ENCODE measurements at places on chromosomes 13 and 19. TPM values are rescaled to one million over a fixed set of nuclear protein-coding genes. Genes with fewer than 3 reads are reported as not detected.

- no peak for DNase-seq
Measured at GRCh38 chr13:74681891-74682290, 547.7 kb upstream of the KLF12 start.

MAN2B1 gene
- total RNA-seq, result 34.6 TPM

ZNF761 gene
- 15.7 TPM for total RNA-seq

- no peak for DNase-seq
Measured at GRCh38 chr19:28498404-28498976, 714.5 kb downstream of the UQCRFS1 start.

- DNase-seq, result peak; percentile 81
Measured at GRCh38 chr13:36275190-36276002, 22.2 kb downstream of the CCDC169 start.

- no peak for DNase-seq
Measured at GRCh38 chr19:54186934-54187381, 2.4 kb downstream of the MBOAT7 start.

- peak; percentile 84 for DNase-seq
Measured at GRCh38 chr19:18292810-18293641, 11.6 kb upstream of the JUND start.

MCEMP1 gene
- total RNA-seq, result not detected

DNA sequence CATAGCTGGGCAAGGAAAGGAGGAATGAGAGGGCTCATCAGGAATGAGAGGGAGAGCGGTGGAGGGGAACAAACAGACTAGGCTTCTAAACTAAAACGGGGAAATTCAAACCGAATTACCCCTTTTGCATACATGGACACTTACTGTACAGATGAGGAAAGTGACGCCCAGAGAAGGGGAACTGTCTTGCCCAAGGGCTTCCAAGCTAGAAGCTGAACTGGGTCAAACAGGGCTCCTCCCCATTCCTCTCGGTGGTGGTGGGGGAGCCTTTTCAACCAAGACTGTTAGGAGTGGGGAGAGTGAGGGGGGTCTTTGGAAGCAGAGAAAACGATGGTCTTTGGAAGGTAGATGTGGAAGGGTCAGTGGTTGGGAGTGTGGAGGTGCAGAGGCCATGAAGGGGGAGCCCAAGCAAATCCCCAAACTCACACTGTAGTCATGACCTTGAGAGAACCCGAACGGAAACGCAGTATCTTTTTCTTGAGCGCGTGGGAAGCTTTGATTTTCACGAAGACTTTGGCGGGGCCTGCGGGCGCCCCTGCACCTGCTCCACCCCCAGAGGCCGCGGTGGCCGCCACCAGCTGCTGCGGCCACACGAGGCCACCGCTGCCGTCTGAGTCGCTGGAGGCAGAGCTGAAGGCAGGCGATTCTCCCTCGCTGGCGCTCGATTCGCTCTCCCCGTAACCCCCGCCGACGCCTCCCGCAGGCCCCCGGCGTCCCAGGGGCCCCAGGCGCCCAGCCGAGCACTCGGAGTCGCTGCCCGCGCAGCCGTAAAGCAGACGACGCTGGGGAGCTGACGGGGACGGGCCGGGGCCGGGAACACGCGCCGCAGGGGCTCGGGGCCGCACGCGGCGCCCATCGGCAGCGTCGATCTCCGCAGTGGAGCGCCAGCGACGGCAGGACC is 12.3 kb upstream of the GNG8 start:
- no peak for DNase-seq

DNA sequence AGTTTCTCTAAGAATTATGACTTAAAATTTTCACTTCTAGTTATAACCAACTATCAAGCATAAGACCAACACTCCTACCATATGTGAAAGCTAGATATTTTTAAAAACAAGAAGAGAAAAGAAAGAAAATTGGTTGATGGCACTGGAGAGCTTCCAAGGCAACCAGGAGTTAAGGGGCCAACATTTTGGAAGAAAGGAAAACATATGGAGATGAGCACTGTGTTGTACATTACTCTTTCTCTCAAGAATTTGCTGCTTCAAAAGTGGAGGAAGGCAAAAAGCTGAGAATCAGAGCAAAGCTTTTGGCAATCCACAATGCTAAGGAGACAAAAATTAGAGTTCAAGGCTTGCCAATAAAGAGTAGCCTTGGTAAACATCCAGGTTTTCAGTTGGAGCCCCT is 446.2 kb downstream of the ITGBL1 start:
- no peak for DNase-seq

LILRB3 gene
- 0.71 TPM for total RNA-seq

FUT6 gene
- 2.0 TPM for total RNA-seq

DNA sequence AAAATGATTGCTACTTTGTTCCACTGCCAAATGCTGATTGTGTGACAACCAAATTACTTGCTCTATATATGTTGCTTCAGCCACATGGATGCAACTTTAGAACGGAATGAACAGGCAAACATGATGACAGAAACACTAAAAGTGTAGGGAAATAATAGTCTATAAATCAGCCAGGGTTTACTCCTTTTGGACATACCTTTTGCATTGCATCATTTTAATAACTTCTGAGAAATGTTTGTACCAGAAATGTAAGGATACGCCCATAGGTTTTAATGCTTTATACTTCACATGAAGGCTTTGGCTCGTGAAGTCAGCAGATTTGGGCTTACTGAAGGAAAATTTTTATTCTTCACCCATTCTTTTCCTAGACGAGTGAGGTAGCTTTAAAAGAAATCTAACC is 141.0 kb downstream of the POSTN start:
- no peak for DNase-seq

BRCA2 gene
- total RNA-seq, result 22.9 TPM

SULT2A1 gene
- total RNA-seq, result not detected

GRCh38 chr19:24054044-24054935 is 32.7 kb upstream of the ZNF254 start:
- DNase-seq, result no peak

FAM216B gene
- not detected for total RNA-seq

GRCh38 chr19:48588670-48589401 is 17.7 kb upstream of the SPACA4 start:
- peak; percentile 89 for DNase-seq

DNA sequence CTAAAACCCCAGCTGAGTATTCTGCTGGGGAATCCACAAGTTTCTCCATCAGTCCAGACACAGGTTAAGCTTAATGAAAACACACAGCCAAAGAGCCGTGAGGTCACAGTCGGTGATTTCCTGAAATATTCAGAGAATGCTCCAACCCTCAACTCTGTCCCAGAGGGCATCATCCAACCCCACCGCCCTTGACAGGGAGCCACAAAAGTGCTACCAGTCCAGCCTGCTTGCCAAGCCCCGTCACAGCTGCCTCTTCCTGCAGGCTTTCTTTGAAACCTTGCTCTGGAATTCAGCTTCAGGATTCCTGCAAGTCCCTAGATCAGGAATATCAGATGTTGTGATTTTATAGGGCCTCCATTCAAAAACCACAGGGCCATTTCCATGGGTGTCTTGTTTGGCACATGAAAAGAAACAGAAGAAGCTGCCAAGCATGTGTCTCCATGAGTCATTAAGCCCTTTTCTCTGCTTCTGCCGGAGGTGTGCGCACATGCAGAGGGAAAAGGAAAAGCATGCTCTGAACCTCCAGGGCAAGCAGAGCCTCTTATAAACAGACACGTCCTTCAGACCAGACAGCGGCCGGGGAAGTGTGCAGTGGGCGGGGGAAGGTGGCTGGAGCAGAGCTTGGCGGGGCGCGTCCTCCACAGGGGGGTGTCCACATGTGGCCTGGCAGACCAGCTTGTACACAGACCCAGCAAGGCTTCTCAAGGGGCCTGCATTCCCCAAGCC is 164.7 kb downstream of the KATNAL1 start:
- peak; percentile 92 for DNase-seq

ZNF563 gene
- 3.6 TPM for total RNA-seq

FSTL3 gene
- 6.5 TPM for total RNA-seq

- DNase-seq, result no peak
Measured at GRCh38 chr13:33006638-33007037, 9.6 kb upstream of the KL start.

DNA sequence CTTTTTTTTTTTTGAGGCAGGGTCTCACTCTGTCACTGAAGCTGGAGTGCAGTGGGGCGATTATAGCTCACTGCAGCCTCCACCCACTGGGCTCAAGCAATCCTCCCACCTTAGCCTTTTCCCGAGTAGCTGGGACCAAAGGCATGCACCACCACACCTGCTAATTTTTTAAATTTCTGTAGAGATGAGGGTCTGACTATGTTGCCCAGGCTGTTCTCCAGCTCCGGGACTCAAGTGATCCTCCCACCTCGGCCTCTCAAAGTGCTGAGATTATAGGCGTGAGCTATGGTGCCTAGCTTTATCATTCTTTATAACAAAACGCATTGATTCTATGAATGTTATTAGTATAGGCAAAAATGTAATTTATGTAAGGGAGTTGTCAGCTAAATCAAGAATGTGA is 17.9 kb upstream of the LYPD3 start:
- no peak for DNase-seq

GRCh38 chr19:39319892-39320248 is 793 bp downstream of the LRFN1 start:
- DNase-seq, result no peak

HPN gene
- not detected for total RNA-seq

DNA sequence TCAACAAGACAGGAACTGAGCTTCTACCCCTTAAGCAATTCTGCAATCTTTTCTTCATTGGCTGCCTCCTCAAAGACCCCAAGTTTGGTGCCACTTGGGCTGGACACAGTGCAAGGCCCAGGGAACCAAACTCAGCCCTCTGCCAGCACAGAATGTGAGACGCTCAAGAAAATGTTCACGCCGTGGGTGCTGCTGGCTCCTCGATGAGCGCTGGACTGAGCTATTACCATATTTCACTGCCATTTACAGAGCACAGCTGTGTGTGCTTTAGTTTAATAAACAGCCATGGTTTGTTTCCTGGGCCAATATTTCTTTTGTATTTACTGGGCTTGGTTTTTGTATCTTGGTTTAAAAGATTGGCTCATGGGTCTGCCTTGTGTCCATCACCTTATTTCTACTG is 138.8 kb upstream of the VSTM2B start:
- DNase-seq, result no peak

DOHH gene
- total RNA-seq, result 11.7 TPM

PSG7 gene
- total RNA-seq, result not detected

GRCh38 chr13:62444805-62445204 is 1029.2 kb upstream of the PCDH20 start:
- no peak for DNase-seq

DNA sequence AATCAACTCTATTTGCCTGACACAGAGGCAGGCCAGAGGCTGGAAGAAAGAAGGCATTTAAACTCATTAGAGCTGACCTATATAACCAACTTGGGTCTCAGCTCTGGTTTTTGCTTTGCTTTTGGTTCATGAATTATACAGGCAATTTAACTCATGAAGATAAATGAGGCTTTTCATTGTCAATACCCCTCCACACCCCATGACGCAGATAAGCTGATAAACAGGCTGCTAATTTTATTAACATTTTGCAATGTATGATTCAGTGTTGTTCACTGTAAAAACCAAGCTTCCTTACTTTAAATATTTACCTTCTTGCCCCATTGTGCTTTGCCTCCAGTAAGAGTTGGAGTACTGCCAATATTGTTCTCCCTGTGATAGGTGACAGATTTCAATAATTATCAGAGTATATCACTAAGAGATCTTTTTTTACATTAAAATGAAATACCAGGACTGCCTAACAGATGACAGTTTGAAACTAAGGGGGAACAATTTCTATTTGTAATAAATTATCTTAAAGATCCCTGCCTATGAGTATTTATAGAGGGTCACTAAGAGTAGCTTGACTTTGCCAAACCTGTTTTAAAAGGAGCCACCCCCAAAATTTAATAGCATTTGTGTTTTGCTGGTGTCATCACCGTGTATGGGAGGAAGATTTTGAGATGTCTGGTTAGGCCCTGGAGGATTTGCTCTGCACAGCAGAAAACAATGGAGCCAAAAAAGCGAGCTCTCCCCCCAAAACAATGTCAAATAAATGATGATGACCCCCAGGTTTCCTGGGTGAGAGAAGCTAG is 472.7 kb upstream of the NBEA start:
- no peak for DNase-seq

SOX1 gene
- not detected for total RNA-seq

DNA sequence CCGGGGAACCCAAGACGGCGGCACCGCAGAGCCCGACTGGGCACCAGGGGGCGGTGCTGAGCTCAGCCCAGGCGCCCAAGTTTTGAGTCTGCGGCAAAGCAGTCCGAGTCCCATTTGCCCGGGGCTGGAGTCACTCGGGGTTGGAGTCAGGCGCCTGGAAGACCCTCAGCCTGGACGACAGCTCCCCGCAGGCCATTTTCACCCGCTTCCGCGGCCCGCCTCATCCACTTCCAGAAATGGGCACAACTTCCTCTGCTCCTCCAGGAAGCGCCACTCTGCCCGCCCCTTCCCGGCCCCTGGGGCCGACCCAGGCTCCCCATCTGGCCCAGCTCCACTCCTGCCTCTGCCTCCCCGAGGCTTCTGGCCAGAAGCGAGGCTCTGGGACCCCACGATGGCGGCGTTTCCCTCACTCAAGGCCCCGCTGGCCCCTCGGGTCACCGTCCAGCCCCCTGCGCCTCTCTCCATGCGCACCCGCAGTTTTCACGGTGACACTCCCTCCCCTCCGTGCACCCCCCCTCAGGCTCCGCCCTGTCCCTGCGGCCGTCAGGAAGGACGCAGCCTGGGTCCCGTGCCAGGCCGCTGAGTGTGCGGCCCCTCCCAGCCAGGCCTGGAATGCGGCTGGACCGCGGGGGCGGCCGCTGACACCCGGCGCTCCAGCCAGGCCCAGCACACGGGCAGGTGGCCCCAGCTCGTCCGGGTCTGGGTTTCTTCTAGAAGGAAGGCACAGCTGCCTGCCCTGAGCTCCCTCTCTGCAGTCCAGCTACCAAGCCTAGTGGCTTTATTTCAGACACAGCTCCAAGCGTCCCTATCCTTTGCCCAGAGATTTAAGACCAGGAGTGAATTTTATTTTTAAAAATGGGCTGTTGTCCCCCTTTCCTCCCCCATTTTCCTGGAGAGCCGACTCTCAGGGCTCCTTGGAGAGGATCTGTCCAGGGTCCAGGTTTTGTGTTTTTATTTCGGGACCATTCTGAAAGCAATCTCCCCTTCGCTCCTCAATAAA is 4.7 kb downstream of the SERTAD1 start:
- peak; percentile 96 for DNase-seq

- DNase-seq, result no peak
Measured at GRCh38 chr13:92681239-92681638, 545.4 kb upstream of the GPC6 start.

GRCh38 chr13:36639610-36640009 is 34.2 kb upstream of the SERTM1 start:
- peak; percentile 26 for DNase-seq

- DNase-seq, result peak; percentile 72
Measured at GRCh38 chr19:33273881-33274662, 28.3 kb downstream of the CEBPA start.

GRCh38 chr13:91773591-91774227 is 375.3 kb downstream of the GPC5 start:
- no peak for DNase-seq

- DNase-seq, result peak; percentile 61
Measured at GRCh38 chr19:1250437-1251260, 2.3 kb downstream of the MIDN start.

- no peak for DNase-seq
Measured at GRCh38 chr13:102968572-102969228, 97.5 kb downstream of the SLC10A2 start.

GRCh38 chr19:46520616-46521015 is 24.9 kb upstream of the PNMA8B start:
- no peak for DNase-seq

MBD3L3 gene
- not detected for total RNA-seq
